NCI-H1436 treated with DMSO at 0.1 percent for 48 hours (cell line): ENCODE measurements at places on chromosomes 7 and 10.

DNA sequence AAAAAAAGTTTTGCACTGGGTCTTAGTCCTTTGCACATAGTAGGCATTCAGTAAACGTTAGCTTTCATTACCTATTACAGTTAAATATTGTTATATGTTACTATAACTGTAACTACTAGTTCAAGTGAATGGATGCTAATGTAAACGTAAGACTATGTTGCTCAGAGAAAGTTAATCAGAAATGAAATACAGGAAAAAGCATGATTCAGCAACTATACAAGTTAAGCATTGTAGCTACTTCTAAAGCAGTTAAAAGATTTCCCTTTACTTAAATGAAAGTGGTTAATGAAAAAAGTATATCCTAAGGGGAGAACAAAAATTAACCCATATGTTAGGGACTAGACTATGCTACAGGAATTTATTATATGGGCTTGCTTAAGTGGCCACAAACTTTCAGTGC, 121.2 kb downstream of the SKAP2 start:
- no peak for DNase-seq

DNA sequence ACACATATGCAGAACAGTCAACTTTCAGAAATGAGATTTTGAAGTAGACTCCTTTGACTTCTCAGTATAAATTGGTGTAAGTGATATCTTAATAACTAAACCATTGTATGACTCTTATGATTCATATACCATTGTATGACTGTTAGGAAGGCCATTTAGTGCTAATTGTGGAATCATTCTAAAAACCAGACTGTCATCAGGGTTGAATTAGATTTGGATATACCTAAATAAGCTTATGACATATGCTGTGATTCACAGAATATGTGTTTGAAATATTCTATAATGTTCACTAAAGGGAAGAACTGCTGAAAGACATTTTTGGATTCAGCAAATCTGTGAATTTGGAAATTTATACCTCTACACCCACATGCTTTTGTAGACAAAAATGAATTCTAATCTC, 438.1 kb downstream of the MDFIC start:
- DNase-seq: no peak

GRCh38 chr10:47333532-47333931, 11.3 kb downstream of the GDF2 start:
- no peak for DNase-seq

DNA sequence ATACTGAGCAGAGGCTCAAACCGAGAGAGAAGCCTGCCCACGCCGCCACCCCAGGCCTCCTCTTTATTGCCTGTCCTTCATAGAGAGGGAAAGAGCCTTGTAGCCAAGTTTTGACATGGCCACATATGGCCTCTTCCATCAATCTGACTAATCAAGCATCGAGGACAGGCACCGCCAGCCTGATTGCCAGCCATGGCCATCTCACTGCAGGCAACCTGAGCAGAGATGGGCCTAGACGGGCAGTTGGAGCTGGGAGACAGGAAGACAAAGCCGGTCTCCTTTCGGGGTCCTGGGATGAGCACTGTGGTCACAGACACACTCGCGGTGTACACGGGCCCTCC, 67.2 kb downstream of the EBF3 start:
- DNase-seq: no peak

DNA sequence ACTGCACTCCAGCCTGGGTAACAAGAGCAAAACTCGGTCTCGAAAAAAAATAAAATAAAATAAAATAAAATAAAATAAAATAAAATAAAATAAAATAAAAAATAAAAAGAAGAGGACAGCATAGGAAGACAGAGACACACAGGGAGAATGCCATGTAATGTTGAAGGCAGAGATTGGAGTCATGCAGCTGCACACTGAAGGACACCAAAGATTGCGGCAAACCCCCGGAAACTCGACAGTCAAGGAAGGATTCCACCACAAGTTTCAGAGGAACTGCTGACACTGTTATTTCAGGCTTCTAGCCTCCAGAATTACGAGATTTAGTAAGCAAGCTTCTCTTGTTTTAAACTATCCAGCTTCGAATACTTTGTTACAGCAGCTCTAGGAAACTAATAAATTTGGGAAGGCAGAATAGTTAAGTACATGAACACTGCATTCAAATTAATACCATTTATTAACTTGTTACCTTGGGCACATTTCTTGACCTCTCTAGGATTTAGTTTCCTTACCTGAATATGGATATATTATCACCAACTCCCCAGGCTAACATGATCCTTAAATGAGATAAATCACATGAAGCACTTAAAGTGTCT, 9.5 kb downstream of the CPED1 start:
- no peak for DNase-seq

DNA sequence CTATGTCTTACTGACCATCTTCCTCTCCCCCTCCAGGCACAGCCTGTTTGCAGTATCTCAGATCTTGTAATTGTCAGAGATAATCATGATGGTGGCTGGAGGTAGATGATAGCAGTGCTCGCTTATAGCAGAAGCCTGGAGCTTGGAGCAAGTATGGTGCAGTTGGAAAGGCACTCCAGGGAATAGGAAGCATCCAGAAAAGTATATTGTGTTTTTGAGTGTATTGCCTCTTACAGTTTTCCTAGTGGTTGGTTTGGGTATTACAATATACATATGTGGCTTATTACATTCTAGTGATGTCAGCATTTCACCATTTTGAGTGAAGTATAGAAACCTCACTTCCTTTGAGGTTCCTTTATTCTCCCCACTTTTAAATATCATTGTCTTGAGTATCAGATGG, 101.5 kb downstream of the STK31 start:
- DNase-seq: no peak

DNA sequence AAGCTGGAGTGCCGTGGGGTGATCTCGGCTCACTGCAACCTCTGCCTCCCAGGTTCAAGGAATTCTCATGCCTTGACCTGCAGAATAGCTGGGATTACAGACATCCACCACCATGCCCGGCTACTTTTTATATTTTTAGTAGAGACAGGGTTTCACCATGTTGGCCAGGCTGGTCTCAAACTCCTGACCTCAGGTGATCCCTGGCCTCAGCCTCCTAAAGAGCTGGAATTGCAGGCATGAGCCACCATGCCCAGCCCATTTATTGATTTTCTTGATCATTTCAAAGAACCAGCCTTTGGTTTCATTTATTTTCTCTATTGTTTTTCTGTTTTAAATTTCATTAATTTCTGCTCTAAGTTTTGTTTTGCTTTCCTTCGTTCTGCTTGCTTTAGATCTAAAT, 50.3 kb downstream of the GUSB start:
- no peak for DNase-seq

GRCh38 chr7:128869138-128869943, 6.7 kb downstream of the ATP6V1F start:
- no peak for DNase-seq

DNA sequence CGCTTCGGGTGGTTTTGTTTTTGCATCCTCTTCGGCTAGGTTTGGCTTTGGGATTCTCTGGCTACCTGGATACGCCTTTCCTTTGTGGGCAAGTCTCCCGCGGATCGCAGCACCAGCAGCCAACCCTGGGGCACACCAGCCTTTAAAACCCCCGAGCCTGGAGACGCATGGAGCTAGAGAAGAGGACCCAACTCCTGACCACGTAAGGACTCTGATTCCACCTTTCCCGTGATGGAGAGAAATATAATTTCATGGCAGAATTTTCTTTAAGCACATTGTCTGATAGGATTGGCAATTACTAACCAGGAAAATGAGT, 535.4 kb upstream of the GALNT17 start:
- no peak for DNase-seq

DNA sequence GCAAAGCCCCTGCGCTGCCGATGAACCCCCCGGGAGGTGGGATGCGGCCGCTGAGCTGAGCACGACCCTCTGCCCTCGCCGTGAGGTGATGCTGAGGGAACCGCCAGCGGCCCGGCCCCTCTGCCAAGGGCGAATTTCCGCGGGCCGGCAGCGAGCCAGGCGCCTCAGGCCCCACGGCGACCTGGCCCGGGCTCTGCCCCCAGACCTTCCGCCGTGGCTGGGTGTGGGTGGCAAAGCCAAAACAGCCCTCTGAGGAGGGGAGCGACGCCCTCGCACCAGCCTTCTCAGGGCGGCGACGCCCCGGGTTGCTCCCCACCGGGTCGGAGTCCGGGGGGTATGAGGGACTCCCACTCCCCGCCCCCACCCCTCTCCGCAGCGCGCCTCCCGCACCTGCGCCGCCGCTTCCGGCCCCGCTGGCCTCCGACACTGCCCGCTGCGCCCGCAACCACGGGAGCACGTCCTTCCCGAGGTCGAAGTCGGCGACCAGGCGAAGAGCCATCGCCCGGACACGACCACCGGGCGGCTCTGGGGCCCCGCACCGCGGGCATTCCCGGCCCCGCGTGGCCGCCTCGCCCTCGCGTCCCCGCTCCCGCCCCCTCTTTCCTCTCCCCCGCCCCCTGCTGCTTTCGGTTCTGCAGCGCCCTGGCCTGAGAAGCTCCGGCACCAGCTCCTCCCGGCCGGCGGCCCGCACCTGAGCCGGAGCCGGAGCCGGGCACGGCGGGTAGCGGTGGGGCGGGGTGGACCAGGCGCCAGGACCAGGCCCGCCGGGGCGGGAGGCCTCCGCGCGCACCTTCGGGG, at the start of gene GSAP:
TSS of gene GSAP (minus strand) at position 527 of the 798 bp plus-strand sequence. CDS start at position 499, 28 bp downstream.
- no peak for DNase-seq
